ENCODE measurements at places on chromosomes 11 and 22.
A peak's percentile ranks its signal among the peaks of the same experiment; 100 is the strongest.

DNA sequence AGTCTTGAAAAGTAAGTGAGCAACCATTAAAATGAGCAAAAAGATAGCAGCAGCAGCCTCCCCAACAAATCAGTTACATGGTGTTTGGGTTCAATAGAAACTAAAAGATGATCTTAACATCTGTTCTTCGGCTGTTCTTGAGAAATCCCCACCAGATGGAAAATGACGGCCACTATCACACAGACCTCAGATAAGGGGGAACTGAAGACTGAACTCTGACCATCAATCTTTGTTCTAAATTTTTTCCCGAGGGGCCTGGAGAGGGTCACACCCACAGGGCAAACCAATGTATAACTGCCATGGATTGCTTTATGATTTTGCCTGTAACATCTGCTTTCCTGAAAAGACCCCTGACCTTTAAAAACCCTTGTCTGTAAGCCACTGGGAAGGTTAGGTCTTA, 624.8 kb upstream of the KIRREL3 start:
- no peak for DNase-seq
- no peaks in the 10 kb centered on the region for H3K27me3 ChIP-seq
- H3K36me3 ChIP-seq: no peaks in the 10 kb centered on the region
- H3K27ac ChIP-seq: no peak overlapping the region
- H3K4me1 ChIP-seq: no peaks in the 10 kb centered on the region

GRCh38 chr11:72238040-72238450, 5.9 kb downstream of the PHOX2A start:
- H3K4me3 ChIP-seq: no peak overlapping the region
- no peak overlapping the region for H3K27ac ChIP-seq
- DNase-seq: peak; percentile 84
- H3K36me3 ChIP-seq: peaks cover 56% of the 10 kb centered on the region
- no peaks in the 10 kb centered on the region for H3K27me3 ChIP-seq

DNA sequence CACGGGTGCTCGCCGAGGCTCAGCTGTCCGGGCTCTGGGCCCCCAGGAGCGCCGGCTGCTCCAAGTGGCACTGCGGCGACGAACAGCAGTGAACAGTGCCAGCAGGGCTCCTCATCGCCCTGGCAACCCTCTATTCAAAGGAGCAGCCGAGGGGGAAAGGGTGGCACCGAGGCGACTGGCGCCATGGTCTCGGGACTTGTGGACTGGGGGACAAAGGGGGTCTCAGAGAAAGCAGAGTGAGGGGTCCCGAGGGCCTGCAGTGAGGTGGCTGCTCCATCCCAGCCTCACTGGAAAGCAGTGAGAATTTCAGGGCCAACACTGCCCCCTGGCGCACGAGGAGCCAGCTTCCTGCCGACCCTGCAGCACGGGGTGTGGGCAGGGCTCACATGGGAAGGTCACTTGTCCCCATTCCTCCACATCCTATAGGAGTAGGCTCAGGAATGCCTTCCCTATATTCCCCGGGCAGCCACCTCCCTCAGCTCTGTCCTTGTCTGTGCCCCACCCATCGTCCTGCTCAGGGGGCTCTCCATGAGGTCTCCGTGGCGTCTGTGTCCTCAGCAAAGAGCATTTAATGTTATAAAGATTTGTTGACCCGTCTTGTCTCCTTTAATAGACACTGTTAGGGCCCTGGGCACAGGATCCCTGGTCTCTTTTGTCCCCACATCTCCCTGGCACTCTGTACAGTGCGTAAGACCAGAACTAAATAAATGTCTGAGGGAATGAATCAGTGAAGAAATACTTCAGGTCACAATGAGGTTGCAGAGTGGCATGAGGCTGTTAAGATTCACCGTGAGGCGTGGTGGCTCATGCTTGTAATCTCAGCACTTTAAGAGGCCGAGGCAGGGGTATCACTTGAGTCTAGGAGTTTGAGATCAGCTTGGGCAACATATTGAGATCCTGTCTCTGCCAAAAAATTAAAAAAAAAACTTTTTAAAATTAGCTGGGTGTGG, 26.4 kb downstream of the LRFN4 start:
- no peak overlapping the region for H3K27ac ChIP-seq
- H3K4me1 ChIP-seq: peaks cover 24% of the 10 kb centered on the region
- no peak overlapping the region for H3K4me3 ChIP-seq
- H3K36me3 ChIP-seq: 0 out of 3 replicates have a peak, but pooled peaks cover 4% of the 10 kb centered on the region
- peak; percentile 65 for DNase-seq
- no peaks in the 10 kb centered on the region for H3K27me3 ChIP-seq

- no peak for DNase-seq
- H3K36me3 ChIP-seq: no peaks in the 10 kb centered on the region
- H3K4me1 ChIP-seq: peaks cover 15% of the 10 kb centered on the region
These were observed 27.1 kb upstream of the TMPRSS4 start for GRCh38 chr11:118049771-118050170.

- no peak overlapping the region for H3K4me3 ChIP-seq
- H3K27me3 ChIP-seq: no peaks in the 10 kb centered on the region
- no peak overlapping the region for H3K27ac ChIP-seq
- H3K4me1 ChIP-seq: no peaks in the 10 kb centered on the region
- no peak for DNase-seq
These were observed 20.9 kb upstream of the NXPE4 start for GRCh38 chr11:114616516-114616915.

DNA sequence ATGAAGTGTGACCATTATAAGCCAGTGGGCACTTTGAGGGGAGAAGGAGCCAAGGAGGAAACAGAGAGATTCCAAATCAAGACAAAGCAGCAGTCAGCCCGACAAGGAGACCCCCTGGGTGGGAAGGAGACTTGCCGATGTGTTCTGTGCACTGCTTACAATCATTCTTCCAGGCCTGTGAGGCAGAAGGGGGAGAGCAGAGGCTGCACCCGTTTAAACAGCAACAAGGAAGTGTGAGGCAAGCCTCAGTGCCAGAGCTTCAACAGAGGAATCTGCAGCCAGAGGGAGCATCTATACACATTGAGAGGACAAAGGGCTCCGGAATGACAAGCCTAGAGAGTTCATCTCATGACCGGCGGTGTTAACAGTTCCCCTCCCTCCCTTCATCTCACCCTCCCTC, 121.1 kb downstream of the NXPE2 start:
- H3K4me1 ChIP-seq: no peaks in the 10 kb centered on the region
- no peak overlapping the region for H3K27ac ChIP-seq
- no peak overlapping the region for H3K4me3 ChIP-seq
- H3K36me3 ChIP-seq: no peaks in the 10 kb centered on the region
- H3K27me3 ChIP-seq: no peaks in the 10 kb centered on the region
- no peak for DNase-seq

GRCh38 chr22:45164270-45165088, 754 bp downstream of the NUP50 start:
- peaks cover 6% of the 10 kb centered on the region for H3K4me1 ChIP-seq
- peak overlapping the region; percentile 88 for H3K27ac ChIP-seq
- H3K27me3 ChIP-seq: no peaks in the 10 kb centered on the region
- peak; percentile 63 for DNase-seq
- peak overlapping the region; percentile 80 for H3K4me3 ChIP-seq

- H3K4me1 ChIP-seq: no peaks in the 10 kb centered on the region
- no peaks in the 10 kb centered on the region for H3K36me3 ChIP-seq
- H3K4me3 ChIP-seq: no peak overlapping the region
- H3K27ac ChIP-seq: no peak overlapping the region
- no peak for DNase-seq
These were observed 15.3 kb upstream of the ELFN2 start for GRCh38 chr22:37442537-37442936.

- H3K27me3 ChIP-seq: no peaks in the 10 kb centered on the region
- no peaks in the 10 kb centered on the region for H3K36me3 ChIP-seq
- peak; percentile 52 for DNase-seq
- no peak overlapping the region for H3K27ac ChIP-seq
- no peaks in the 10 kb centered on the region for H3K4me1 ChIP-seq
These were observed 31.3 kb downstream of the TRAF6 start for GRCh38 chr11:36478700-36479329.

- H3K27ac ChIP-seq: no peak overlapping the region
- no peaks in the 10 kb centered on the region for H3K36me3 ChIP-seq
- H3K4me1 ChIP-seq: no peaks in the 10 kb centered on the region
- DNase-seq: no peak
- no peaks in the 10 kb centered on the region for H3K27me3 ChIP-seq
These were observed 47.1 kb downstream of the INSC start for GRCh38 chr11:15161790-15162189.

DNA sequence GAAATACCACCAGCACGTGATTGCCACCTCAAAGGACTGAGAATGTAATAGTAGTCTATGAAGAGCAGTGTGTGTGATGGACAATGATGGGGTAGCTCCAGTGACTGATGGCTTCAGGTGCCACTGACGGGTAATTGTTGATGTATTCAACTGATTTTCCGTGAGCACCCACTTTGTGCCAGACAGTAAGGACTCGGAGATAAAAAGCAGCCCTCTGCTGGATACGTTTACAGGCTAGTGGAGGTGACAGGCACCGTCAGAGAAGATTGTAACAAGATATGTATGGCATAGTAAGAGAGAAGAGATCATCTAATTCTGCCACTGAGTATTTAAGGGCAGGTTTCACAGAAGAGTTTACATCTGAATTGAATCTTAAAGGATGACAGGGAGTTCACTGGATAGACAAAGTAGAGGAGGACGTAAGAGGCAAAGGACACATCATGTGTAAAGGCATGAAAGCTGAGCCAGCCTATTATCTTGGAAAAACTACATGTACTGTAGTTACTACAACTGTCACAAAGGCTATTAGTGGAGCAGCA, 1.1 kb upstream of the ENTHD1 start:
- H3K27ac ChIP-seq: no peak overlapping the region
- 0 out of 2 replicates have a peak, but pooled peaks cover 5% of the 10 kb centered on the region for H3K4me1 ChIP-seq
- H3K4me3 ChIP-seq: no peak overlapping the region
- no peak for DNase-seq
- H3K36me3 ChIP-seq: no peaks in the 10 kb centered on the region

DNA sequence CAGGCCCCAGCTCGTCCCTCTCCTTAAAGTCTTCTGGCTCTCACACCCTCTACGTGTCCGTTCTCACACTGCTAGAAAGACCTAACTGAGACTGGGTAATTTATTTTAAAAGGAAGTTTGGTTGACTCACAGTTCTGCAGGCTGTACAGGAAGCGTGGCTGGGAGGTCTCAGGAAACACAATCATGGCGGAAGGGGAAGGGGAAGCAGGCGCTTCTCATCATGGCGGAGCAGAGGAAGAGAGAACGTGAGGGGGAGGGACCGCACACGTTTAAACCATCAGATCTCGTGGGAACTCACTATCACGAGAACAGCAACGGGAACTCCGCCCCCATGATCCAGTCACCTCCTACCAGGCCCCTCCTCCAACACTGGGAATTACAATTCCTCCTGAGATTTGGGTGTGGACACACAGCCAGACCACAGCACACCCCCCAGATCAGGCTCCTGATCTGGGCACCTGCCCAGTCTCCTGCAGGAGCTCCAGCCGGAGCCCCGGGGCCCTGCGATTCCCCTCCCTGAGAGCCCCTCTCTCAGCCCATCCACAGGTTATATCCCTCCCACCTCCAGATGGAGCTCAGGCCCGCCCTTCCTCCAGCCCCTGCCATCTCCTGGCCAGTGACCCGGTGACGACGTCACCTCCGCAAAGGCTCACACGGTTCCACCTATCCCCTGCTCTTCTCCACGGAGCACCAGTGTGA, 170.2 kb downstream of the BRD1 start:
- peak overlapping the region; percentile 76 for H3K27ac ChIP-seq
- H3K4me1 ChIP-seq: peaks cover 48% of the 10 kb centered on the region
- peaks cover 16% of the 10 kb centered on the region for H3K27me3 ChIP-seq
- peak; percentile 81 for DNase-seq
- H3K36me3 ChIP-seq: peaks cover 18% of the 10 kb centered on the region

GRCh38 chr11:5335170-5335569, 8.2 kb downstream of the OR51B5 start:
- DNase-seq: no peak
- peaks cover 41% of the 10 kb centered on the region for H3K36me3 ChIP-seq
- H3K27ac ChIP-seq: peak overlapping the region; percentile 21
- peaks cover 28% of the 10 kb centered on the region for H3K4me1 ChIP-seq
- no peaks in the 10 kb centered on the region for H3K27me3 ChIP-seq

- no peak overlapping the region for H3K4me3 ChIP-seq
- H3K36me3 ChIP-seq: no peaks in the 10 kb centered on the region
- no peak for DNase-seq
- H3K27ac ChIP-seq: no peak overlapping the region
These were observed 883.3 kb downstream of the NTM start for GRCh38 chr11:132253469-132254264.

DNA sequence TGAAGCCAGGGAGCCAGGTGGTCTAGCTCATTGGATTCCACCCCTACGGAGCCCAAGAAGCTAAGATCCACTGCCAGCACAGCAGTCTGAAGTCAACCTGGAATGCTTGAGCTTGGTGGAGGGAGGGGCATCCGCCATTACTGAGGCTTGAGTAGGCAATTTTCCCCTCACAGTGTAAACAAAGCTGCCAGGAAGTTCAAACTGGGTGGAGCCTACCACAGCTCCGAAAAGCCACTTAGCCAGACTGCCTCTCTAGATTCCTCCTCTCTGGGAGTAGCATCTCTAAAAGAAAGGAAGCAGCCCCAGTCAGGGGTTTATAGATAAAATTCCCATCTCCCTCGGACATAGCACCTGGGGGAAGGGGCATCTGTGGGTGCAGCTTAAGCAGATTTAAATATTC, 620.3 kb downstream of the NELL1 start:
- no peak overlapping the region for H3K4me3 ChIP-seq
- no peaks in the 10 kb centered on the region for H3K27me3 ChIP-seq
- no peaks in the 10 kb centered on the region for H3K36me3 ChIP-seq
- H3K4me1 ChIP-seq: no peaks in the 10 kb centered on the region
- H3K27ac ChIP-seq: no peak overlapping the region
- no peak for DNase-seq

DNA sequence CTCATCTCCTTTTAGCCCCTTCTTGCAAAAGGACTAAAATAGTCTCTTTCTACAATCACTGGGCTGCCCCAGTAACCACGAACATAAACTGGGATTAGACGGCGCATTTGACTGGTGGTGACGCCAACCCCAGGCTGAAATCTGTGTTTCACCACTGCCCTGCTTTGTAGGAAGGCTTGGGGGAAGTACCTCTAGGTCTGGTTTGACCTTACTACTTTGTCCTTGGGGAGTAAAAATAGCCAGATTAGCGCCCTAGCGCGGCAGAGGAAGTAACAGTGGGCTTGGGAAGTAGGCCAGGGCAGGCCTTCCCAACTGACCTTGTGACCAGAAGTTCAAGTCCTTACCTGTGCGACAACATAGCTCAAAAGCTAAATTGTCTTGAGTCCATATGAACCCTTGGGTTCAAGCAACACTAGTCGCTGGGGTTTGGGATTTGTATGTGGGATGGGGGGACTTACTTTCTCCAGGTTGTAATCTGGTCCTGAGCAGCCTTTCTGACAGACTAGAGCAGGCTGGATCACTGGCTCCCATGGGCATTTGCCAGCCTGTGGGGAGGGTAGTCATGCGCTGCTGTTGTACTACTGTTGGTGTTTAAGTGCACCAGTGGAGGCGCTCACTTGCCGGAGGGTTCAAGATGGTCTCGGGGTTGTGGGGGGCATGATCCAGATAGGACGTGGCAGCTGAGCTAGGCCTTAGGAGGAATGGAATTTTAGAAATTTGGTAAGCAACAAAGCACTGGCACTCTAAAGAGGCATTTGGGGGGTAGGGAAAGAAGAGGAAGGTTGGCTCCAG, 953 bp upstream of the PACS1 start:
- H3K27ac ChIP-seq: peak overlapping the region; percentile 64
- H3K4me3 ChIP-seq: peak overlapping the region; percentile 72
- H3K27me3 ChIP-seq: no peaks in the 10 kb centered on the region
- H3K36me3 ChIP-seq: peaks cover 66% of the 10 kb centered on the region

- 0 out of 3 replicates have a peak overlapping the region, but pooled peaks have one; percentile 19 for H3K27ac ChIP-seq
- peak; percentile 48 for DNase-seq
- no peak overlapping the region for H3K4me3 ChIP-seq
- H3K36me3 ChIP-seq: no peaks in the 10 kb centered on the region
- H3K27me3 ChIP-seq: no peaks in the 10 kb centered on the region
These were observed 12.3 kb downstream of the ENDOD1 start for GRCh38 chr11:95101935-95102334.

Data from K562 (cell line).